PC-3 (cell line): ENCODE measurements at places on chromosomes 16 and 17. TPM values are rescaled to one million over a fixed set of nuclear protein-coding genes. Genes with fewer than 3 reads are reported as not detected.

KRT32 gene
- total RNA-seq = 1.5 TPM in 2 replicates

CD300LD gene
- total RNA-seq = not detected in 2 replicates

FGF11 gene
- 0.69 and 1.0 TPM in 2 replicates for total RNA-seq

HEATR9 gene
- not detected in 2 replicates for total RNA-seq

LAT gene
- 0.29 and 1.0 TPM in 2 replicates for total RNA-seq

PTGES3L gene
- 0.52 and 0.55 TPM in 2 replicates for total RNA-seq

PMM2 gene
- total RNA-seq = 28.4 and 35.2 TPM in 2 replicates

EPX gene
- total RNA-seq = not detected in 2 replicates

RNF112 gene
- 0.18 and 1.0 TPM in 2 replicates for total RNA-seq
